ENCODE measurements at places on chromosomes 1 and 21. TPM values are rescaled to one million over a fixed set of nuclear protein-coding genes. Genes with fewer than 3 reads are reported as not detected.

BNIPL gene
- total RNA-seq: 0.40 TPM

GRCh38 chr1:202850593-202851362 lies 38.2 kb downstream of the RABIF start:
- peak; percentile 34 for DNase-seq

GRCh38 chr1:110084227-110085078 lies 14.0 kb upstream of the ALX3 start:
- DNase-seq: peak; percentile 62

DNA sequence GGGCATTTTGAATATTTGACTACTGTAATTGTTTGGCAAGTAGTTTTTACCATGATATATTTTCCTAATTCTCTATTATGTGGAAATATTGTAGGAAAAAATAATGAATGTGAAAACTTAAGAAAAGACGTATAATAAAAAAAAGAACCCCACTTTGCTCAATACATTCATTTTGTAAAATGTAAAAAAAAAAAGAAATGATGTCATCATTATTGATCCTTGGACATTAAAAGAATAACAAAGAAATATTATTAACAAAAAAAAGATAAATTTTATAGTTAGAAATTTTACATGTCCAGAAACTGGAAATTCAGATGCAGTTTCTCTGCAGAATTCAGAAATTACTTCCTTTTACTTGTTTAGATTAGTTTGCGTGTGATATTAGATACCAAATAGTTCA lies 5.2 kb downstream of the GIPC2 start:
- no peak for DNase-seq

DNA sequence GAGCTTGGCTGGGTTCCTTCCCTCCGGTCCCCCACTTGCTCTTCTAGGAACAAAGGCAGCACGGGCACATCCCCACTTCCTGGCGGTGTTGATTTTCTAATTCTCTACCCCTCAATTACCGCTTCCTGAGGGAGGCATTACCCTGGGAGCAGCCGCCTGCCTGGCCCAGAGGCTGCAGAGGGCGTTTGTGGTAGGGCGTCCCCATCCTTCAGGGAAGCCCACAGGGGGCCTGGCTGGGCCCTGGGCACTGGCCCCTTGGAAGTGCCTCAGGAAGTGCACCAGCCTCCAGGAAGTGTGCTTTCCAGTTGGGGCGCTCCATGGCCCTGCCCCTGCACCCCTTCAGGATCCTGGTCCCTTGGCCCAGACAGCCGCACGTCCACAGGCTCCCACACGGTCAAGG lies 42.1 kb upstream of the CASZ1 start:
- DNase-seq: peak; percentile 50

DNA sequence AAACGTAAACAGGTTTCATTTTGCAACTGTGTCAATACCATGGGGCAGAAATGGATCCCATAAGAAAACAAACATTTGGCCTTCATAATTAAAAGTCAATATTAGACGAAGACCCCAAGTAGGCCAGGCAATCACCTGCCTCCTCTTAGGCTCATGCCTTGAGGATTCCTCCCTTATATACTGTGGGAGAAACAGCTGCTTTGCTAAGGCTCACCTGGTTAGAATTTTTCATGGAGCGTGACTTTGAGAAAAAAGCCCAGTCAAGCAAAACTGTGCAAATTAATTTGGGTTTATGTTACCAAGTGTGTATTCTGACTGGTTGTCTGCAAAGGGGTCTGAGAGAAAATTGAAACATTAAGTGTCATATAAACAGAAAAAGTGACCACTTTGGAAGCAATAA lies 605.3 kb upstream of the USP24 start:
- DNase-seq: no peak

DNA sequence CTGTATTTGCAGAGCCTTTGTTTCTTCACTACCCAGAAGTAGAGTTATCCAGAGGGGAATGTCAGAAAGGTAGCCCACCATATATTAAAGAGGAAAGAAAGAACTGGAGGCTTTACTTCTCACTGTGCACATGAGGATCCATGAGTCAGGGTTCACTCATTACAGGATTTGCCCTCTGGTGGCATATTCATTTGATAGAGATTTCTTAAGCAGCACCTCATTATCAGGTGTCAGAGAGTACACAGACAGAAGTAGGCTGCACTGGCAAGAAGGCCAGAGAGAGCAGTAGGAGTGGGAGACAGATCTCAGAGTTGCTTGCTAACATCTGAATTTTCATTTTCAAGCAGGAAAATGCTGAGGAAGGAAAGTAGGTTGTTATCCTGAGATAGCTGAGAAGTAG lies 123.8 kb downstream of the PIK3R3 start:
- no peak for DNase-seq

Measured in right cardiac atrium (tissue), 5 donors.